ENCODE measurements at places on chromosomes 1 and 21.

DNA sequence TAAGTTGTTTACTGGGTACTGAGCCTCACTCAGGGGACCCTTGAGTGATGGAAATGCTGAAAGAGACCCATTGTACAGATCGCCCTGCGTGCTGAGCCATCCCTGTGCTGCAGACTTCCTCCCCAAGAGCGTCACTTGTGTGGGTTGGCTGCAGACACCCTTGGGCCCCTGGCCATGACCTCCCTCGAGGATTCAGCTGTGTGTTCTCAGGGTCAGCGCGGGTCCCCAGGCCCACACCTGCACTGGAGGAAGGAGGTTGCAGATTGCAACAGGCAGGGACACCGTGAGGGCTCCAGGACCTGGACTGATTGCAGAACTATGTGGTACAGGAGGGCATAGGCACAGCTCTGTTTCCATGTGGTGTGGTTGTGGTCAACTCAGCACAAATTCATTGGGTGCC lies 4.4 kb downstream of the SNAP47 start:
- no peak for DNase-seq

DNA sequence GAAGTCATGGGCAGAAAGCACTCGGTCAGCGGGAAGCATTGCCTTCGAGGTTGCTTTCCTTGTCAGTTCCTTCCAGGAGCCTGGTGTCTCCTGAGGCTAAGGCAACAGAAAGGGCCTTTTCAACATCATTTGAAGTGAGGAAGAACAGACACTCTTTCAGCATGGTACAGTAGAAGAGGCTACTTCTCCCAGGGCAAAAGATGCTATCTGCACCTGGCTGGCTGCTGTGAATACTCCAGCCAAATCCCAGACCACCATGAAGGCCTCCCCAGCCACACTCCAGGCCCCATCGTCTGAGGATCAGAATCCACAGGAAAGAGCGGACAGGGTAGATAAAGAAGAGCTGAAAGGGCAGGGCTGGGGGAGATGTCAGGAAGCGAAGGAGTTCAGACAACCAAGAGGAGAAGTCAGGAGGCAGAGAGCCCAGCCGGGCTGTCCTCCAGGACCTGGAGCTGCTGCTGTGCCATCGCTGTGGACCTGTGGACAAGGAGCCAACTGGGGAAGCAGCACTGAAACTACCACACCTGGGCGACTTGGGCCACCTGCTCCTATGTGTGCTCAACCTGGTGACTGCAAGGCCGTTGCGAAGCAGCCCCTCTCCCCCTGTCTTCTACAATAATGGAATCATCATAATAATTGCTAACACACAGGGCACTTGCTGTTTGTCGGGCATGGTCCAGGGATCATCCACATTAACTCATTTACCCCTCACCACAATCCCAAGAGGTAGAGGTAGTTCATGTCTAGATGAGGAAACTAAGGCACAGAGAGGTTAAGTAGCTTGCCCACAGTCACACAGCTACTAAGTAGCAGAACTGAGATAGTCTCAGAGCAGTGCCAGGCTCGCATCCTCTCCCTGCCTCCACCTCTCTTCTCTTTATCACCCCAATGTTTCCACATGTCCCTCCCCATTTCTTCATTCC lies 88.0 kb upstream of the ZBTB40 start:
- DNase-seq: no peak

DNA sequence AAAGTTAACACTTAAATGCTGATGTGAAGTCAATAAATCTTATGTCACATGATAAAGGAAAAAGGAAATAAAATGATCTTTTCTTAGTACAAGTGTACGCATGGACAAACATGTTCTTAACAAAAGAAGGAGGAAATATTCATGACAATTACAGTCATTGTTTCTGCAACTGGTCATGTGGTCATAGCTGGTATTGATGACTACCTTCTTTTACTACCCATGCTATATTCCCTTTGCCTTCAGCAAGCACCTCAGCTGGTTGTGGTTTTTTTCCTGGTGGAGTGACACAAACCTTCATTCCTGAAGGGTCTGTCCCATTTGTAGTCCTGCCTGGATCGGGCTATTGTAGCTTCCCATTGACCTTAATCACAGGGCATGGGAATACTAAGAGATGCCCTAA lies 23.4 kb upstream of the TSHB start:
- DNase-seq: no peak

DNA sequence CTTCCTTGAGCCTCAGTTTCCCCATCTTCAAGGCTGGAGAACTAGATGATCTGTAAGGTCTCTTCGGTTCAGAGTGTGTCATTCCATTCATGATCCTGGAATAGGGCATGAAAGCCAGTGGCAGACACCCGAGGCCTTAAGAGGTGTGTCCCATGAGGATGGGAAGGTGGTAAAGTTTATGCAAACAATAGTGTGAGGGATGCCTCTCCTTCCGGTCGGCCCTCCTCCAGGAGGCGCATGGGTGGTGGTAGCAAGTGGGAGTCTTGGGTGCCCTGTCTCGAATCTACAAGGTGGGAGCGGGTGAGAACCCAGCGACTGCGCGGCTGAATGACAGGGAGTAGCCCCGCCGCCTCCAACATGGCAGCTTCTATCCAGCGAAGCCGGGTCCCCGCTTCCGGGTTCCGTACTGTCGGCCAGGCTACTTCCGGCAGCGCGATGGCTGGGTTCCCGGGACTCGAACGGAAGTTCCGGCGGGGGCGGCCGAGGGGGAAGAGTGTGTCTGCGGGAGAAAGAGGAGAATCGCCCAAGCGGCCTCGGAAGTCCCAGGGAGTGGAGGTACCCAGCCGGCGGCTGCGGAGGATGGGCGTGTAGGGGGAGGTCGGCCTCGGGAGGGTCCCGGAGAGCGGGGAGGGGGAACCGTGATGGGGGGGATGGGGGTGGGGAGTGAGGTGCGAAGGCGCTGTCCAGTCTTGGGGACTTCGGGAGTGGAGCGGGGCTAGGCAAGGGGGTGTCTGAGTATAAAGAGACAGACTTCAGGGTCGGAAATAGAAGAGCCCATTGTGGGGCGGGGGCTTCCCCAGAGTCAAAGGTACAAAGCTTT lies at the start of gene LYPLA2:
LYPLA2 (plus strand) TSS at position 450 of the 820 bp plus-strand sequence. CDS start 1,538 bp downstream, outside the sequence.
- DNase-seq: peak; percentile 89

GRCh38 chr1:25700144-25700523 lies 83.5 kb downstream of the MAN1C1 start:
- DNase-seq: no peak

DNA sequence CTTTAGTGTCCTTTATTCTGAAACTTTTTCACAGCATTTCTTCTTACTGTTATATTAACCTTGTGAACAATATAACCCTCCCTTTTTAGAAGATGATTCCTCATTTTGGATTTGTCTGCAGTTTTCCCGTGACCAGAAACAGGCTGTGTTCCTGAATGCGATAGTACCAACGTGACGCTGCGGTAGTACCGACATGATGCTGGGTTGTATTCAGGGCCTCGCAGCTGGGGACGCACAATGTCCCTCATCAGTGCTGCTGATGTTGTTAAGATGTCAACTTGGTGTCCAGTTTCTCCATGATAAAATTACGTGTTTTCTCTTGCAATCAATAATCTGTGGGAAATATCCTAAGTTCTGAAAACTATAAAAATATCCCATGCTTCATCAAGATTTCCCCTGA lies 761.4 kb upstream of the TPTE start:
- DNase-seq: no peak

- no peak for DNase-seq
These were observed 80.3 kb downstream of the ROR1 start for GRCh38 chr1:63854091-63854490.

Measured in ACHN (cell line).